Head of caudate nucleus (tissue), 42 donors: ENCODE measurements at places on chromosomes 5 and 9.

- DNase-seq: no peak
Measured at GRCh38 chr5:153504726-153505125, 14.3 kb downstream of the GRIA1 start.

DNA sequence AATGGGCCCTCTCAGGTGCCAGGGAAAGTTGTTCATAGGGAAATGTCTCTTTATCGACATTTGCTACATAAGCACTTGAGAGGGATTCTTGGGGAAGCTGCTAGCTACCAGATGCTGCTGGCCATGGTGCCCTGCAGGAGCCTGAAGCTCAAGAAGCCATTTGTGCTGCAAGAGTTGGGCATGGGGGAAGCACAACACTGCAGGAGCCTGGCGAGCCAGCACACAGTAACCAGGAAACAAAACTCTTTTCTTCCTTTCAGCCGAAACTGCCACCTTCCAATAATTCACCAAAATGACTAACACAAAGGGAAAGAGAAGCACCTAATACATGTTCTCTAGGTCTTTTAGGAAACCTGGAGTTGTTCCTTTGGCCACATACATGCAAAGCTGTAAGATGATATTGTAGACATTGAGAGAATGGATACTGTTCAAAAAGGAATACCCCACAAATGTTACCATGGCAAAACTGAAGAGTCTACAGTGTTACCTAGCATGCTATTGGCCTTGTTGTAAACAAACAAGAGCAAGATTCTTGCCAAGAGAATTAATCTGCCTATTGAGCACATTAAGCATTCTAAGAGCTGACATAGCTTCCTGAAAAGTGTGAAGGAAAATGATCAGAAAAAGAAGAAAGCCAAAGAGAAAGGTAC is 26.1 kb upstream of the LARP1 start:
- no peak for DNase-seq

DNA sequence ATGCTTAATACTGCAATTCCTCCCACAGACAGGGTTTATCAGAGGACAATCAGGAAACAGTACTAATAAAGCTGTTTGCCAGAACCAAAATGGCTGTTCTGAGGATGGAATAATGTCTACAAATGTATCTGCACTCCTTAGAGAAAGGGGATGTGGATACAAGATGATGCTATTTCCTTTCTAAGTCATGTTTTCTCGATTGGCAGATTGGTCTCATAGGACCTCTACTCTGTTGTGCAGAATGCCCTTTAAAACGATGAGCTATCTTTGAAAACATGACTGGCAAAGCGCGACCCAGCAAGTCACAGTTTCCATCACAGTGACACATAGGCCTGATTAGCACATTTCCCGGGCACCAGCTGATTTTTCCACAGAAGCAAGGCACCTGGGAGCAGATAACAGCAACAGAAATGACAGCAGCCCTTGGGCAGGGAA is 54.0 kb downstream of the AOPEP start:
- DNase-seq: no peak

DNA sequence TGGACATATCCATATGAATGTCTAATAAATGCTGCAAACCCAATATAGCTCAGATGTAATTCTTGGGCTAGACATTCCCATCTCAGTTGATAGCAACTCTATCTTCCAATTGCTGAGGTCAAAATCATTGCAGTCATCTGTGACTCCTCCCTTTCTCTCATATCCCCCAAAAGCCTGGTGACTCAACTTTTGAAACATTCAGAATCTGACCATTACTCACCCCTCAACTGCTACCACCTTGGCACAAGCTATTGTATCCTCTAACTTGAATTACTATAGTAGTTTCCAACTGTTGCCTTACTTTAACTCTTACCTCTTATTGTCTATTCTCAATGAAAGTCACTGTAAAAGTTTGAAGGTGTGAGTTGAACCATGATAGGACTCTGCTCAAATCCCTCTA is 600.1 kb upstream of the RGMB start:
- DNase-seq: no peak

DNA sequence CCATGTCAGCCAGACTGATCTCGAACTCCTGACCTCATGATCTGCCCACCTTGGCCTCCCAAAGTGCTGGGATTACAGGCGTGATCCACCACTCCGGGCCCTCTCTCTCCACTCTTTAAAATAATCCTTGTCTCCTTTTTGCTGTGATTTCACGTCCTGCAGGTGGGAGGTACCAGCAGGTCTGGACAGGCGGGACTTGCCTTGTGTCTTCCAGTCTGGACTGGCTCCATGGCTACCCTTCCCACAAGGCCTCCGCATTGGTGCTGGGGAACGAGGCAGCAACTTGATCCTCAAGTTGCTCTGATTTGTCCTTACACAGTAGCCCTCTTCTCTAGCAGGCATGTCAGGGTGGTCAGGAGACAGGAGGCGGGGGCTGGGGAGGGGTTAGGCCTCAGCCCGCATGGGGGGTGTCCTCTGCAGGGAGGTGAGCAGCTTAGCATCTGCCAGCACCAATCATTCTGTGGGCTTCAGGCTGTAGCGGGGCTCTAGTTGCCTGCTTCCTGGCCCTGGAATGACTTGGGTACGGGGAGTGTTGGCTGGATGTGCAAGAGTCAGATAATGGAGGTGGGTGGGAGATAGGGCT is 54.3 kb downstream of the TENT4A start:
- no peak for DNase-seq

- no peak for DNase-seq
Measured at GRCh38 chr9:108271236-108271635, 584.5 kb downstream of the ACTL7B start.

DNA sequence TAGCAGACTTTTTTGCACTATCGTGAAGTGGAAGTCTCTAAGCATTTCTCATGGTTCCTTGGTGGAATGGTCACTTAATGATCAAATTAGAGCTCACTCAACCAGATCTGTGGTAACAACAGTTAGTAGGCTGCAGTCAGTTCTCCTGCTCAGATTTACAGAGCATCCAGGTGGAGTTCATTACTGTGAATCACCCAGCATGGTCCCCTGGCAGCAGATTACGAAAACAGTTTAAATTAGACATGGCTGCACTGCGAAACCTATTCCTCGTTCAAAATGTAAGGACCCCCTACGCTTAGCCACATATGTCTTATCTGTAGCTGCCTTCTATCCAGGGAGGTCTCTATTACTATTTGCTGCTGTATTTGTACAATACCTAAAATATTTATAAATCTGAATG is 823.6 kb upstream of the ARRDC3 start:
- no peak for DNase-seq

DNA sequence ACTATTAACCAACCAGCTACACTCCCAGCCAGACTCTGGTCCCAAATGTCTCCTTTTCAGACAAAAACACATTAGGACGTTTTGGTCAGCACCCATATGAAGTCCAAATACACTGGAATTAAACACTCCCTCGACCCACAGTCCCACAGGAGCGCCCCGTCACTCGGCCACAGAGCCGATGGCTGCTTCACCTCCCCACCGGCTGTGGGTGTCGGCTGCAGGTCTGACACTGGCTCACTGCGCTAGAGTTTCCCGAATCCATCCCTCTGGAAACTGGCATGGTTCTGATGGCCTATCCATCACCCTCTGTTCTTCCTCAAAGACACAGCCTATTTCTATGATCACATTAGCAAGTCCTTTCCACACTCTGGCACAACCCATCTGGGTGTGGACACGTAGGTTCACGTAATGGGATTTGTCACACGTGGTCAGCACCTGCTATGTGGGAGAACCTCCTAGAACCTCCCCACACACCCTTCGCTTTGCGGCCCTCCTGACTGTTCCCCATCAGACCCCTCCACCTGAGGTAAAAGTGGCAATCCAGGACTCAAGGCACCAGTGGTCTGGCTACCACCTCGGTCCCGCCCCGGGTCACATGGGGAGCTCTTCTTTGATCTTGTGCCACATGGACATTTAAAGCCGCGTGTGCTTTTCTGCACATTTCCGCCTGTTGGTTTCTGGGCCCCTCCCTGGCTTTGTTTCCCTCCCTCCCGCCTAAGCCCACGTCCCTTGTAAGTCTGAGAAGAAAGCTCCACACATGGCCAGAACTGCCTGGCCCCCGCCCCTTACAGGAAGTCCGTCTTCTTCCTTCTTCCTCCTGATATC is 131.1 kb upstream of the PHYKPL start:
- DNase-seq: no peak

- no peak for DNase-seq
Measured at GRCh38 chr9:12973710-12974109, 198.9 kb downstream of the LURAP1L start.

DNA sequence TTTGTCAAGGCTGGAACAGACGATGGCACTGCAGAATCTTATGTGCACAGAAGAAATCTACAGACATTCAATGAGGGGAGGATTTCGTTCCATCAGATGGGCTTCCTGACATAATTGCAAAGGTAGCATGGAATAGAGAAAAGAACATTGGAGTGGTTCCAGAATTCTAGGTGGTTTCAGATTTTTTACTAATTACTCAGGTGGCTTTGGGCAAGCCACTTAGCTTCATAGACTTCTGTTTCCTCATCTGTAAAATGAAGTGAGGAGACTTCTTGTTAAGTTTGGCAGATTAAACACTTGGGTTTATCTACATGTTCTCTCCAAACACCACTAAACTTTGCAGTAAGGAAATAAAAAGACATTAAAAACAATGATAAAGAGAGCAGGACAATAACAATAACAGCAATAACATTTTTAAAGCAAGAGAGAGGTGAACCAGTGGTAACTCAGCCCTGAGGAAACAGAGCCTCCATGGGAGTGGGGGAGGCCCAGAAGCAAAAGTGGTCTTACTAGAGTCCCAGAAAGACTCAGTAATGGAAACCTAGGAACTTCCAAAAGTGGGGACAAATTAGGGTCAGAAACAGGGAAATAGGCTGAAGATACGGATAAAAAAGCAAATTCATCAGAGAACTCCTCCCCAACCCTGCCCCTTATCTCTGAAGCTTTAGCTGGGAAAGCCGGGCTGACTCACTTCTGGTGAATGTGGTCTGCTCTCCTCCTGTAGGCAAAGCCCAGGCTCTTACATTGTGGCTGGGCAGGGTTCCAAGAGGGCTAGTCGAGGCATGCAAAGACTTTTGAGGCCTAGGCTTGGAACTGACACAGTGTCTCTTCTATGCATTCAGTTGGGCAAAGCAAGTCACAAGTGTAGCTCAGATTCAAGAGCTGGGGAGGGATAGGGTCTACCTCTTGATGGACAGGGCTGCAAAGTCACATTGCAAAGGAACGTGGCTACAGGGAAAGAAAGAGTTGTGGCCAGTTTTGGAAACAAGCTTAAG is 11.8 kb upstream of the ACTBL2 start:
- DNase-seq: no peak

- DNase-seq: peak; percentile 54
Measured at GRCh38 chr5:127313847-127314473, 23.4 kb downstream of the MEGF10 start.

DNA sequence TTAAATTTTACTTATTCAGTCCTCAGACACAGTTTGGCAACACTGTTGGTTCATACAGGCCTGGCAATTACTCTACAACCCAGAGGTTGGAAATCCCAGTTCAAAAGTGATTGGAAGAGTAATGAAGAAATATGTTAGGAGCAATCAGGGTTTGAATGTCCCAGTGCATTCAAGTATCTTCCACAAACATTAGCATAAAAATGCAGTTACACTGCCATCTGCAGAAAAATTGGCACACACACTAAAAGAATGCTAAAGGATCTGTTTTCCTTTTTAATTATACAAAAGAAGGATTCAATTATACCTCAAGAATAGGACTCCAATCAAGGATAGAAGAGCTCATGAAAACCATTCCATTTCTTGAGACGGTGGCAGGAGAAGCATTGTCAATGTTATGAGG is 130.2 kb downstream of the DNAH5 start:
- DNase-seq: no peak

- DNase-seq: no peak
Measured at GRCh38 chr9:130321539-130321938, 56.0 kb downstream of the HMCN2 start.

- no peak for DNase-seq
Measured at GRCh38 chr5:73682176-73682575, 56.2 kb downstream of the ARHGEF28 start.

- peak; percentile 62 for DNase-seq
Measured at GRCh38 chr5:65791712-65792673, 70.0 kb downstream of the NLN start.

GRCh38 chr5:93240228-93240834 is 340.7 kb downstream of the NR2F1-AS1 start:
- no peak for DNase-seq

GRCh38 chr9:107750741-107751566 is 261.4 kb upstream of the KLF4 start:
- peak; percentile 70 for DNase-seq

- DNase-seq: no peak
Measured at GRCh38 chr9:18673179-18673578, 199.2 kb downstream of the ADAMTSL1 start.

DNA sequence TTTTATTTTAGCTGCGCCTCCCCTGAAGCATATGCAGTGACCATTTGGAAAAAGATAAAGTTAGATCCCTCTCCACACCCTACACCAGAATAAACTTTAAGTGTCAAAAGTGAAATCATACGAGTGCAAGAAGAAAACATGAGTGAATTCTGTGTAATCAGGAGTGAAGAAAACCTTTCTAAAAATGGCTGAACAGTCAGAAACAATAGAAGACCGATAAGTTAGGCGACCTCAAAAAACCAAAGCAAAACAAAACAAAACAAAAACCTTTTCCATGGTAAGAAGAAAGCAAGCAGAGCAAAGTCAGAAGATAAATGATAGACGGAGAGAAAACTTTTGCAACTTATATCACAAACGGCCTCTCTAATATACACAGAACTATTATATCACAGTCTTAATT is 16.6 kb upstream of the TSC1 start:
- DNase-seq: no peak

DNA sequence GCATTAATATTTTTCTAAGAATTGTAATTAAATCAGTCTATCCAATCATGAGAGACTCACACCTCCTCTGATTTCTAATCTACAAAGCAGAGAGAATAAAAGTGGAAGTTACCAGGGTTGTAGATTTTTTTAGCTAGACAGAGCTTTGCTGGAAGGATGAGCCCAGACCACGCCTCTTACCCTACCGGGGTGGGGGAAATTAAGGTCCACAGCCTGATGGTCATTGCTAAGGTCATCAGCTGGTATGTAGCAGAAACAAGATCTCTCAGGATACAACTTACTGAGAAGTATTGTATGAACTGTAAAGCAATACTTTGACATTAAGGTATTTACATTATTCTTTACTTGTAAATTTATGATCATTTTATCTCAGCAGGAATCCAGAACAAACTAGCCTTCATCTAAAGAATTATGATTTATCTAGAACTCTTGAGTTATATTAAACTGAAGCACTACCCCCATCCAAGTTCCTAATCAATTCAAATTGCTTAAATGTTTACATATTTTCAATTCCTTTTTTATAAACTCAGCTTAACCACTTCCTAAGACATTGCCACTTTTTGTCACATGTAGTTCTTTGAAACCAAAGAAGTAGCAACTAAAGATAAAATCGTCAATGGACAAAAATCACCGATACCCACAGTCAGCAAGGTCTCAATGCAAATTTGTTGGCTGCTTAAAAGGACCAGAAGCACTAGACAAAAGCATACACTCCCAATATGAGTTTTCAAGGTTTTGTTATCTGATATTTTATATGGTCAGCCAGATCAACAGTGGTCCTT is 225.8 kb upstream of the DAPK1 start:
- DNase-seq: no peak
